Vagina (tissue), 2 donors: ENCODE measurements at places on chromosomes 6 and 20.

DNA sequence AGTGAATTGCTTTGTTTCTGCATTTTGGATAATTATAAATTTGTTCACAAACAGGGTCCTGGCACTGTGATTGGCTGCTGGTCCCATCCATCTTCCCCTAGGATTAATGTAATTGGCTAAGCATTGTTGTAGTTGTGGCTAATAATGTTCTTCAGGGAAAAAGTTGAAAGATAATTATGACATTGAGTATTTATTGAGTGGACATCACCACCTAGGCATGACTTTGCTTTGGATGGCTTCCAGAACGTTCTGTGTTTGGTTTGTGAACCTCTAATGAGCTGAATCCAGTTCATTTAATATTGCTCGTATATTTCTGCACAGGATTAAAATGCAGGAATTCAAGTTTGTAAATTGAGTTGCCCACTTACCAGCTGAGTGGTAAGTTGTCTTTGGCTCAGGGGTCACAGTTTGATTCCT, 55.1 kb downstream of the ARID1B start:
- DNase-seq = no peak

DNA sequence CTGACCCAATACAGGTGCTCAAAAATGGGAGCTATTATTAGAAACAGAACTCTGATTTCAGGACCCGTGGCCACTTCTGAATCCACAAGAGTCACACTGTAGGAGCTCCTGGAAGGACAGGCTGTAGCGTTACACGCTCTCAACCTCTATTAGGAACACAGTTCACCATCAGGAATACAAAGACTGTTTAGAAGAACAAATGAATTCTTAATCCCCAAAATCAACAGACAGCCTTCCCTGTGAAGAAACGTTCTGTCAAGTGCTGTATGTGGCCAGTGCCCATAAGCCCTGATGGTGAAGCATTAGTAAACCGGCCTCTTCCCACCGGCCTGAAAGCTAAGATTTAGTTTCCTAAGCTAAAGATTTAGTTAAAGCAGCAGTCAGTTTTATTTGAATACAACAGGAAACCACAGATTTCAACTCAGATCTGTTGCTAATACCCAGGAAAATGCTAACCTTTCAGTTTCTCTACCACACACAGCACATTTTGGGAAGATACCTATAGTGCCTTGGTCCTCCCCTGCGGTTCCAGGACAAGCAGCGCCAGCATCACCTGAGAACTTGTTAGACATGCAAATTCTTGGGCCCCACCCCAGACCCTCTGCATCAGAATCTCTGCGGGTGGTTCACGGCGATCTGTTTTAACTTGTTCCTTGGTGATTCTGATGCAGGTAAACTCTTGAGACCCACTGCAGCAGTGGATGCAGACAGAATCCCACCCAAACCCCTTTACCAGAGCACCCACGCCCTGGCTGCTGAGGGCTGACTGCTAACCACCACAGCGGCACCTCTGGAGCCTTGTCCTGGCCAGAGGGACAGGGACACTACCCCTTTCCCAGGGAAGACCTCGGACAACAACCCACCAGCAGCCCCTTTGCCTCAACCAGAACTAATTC, 33.4 kb downstream of the MTRES1 start:
- DNase-seq = no peak

GRCh38 chr6:50998905-50999304, 180.2 kb downstream of the TFAP2B start:
- no peak for DNase-seq

DNA sequence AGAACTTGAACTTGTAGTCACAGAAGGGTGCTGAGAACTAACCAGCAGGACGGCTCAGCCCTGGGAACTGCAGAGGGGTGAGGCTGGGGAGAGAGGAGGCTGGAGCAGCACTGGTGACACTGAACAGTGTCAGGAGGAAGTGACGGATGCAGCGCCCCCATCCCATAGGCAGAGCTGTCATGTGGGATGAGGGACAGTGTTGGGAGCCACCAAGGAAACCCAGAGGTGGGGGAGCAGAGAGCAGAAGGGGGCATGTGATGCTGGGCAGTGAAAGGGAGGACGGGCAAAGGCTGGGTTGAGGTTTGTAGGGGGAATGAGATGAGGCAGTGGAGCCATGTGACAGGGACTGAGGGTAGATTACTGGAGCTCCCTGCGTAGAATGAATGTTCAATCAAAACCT, 2.1 kb downstream of the HLA-DPB1 start:
- no peak for DNase-seq

DNA sequence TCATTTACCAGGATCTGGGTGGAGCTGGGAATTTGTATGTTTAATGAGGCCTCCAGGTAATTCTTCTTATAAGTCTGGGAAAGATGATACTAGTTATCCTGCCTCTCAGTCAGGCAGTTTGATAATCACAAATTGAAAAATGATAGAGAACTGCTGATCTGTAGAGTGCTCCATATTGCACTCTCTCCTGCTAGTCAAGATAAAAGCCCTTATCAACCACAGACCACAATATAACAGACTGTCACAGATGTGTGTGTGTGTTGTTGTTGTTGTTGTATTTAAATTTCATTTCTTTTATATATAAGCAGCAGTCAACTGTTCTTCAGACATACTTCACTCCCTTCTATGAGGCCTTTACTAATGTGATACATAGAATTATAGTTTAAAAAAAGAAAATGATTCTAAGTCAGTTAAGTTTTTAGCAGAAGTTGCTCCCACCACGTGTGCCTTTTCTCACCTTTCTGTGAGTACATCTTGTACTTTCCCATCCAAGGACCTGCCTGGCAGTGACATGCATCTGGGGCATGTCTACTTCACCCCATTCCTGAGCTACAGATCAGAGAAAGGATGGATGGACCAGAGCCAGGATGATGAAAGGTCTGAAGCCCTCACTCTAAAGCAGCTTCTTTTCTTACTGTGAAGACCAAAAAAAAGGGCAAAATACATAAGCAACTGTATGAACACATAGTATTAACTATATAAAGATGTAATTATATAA, 29.8 kb downstream of the TENT5A start:
- DNase-seq = no peak

DNA sequence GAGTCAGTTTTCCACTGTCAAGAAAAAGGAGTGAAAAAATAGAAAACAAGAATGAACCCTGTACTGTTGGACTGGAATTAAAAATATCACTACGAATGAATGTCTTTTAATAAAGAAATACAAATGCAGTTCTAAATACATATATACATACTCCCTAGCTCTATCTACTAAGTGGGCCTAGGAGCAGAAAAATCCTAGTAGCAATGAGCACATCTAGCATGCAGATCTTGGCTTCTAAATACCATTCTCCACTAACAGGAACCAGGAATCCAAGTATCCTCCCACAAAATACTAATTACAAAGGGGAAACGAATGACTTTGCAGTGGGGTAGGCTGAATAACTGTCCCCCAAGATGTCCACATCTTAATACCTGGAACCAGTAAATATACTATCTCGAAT, 25.4 kb downstream of the SEC63 start:
- no peak for DNase-seq

- DNase-seq = no peak
These were observed 18.0 kb downstream of the TFEB start for GRCh38 chr6:41717392-41717736.

GRCh38 chr6:14399635-14400034, 282.1 kb downstream of the CD83 start:
- no peak for DNase-seq

GRCh38 chr6:85432554-85432953, 17.3 kb upstream of the NT5E start:
- no peak for DNase-seq

DNA sequence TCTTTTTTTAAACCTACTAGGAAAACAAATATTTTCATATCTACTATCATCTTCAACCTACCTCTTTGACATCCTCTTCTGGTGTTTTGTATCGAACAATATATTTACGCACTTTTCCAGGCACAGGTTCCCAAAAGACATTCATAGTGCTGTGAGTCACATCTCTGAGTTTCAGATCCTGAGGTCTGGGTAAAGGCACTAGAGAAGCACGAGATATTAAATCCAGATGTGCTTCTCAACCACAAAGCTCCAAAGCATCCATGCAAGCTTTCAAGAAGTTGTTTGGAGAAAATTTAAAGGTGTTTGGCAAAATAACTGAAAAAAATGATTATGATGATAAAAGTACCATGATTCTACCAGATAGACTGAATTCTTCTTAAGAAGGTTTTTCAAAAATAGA, 62.7 kb downstream of the COL12A1 start:
- no peak for DNase-seq

- DNase-seq = no peak
These were observed 467.5 kb downstream of the PRKN start for GRCh38 chr6:162260027-162260426.

DNA sequence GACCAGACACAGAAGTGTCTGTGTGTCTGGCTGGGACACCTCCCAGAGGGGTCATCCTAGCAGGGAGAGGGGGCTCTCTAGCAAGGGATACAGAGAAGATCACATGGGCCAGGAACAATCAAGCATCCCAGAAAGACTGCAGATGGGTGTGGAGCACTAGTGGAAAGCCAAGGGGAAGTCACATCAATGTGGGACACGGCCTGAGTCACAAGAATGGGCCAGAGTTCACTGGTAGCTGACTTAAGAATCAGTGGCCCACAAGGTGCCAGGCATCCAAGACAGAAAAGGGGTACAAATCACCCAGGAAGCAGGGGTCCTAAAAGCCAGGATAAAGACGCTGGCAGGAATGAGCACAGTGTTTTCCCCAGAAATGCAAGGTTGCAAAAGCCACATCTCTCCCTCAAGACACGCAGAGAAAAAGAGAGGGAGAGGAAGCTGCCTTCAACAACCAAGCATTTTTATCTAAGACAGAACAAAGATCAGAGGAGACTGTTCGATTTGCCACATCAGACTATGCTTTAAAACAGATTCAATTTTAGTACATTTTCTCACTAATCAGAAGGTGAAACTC, 113.6 kb upstream of the DST start:
- no peak for DNase-seq

DNA sequence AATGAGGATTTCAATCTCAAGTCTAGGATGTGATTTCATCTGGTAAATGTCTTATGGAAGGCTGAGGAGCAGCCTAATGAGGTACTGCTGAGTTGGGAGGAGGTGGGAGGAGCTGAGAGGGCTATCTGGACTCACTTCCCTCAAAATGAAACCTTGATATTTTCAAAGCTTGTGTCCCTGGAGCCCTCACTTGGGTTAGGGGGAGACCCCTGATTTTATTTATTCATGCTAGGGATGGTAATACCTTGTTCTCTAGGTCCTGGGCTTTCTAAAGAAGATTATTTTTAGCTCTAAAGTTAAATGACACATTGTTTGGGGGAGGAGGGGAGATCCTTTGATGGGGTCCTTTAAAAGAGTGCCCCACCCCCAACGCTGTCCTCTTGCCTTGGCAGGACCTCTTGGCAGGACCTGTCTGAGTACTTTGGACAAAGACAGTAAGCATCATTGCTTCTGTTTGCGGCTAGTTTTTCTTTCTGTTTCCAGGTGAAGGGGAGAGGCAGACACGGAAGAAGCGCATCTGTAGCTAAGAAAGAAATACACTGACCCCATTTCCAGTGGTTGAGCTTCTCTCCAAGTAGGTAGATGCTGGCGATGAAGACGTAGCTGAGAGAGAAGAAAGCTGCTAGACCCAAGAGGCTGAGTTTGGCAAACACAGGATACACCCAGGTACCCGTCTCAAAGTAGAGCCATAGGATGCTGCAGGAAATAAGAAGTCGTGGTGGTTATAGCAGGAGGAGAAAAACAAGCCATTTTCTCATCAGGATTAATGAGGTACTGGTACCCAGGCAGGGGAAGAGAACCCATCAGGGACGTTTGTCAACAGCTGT, 55.6 kb downstream of the ADTRP start:
- no peak for DNase-seq

- DNase-seq = no peak
These were observed 46.3 kb downstream of the BTBD9 start for GRCh38 chr6:38593409-38593808.

- DNase-seq = no peak
These were observed 27.9 kb upstream of the POPDC3 start for GRCh38 chr6:105207524-105208269.

DNA sequence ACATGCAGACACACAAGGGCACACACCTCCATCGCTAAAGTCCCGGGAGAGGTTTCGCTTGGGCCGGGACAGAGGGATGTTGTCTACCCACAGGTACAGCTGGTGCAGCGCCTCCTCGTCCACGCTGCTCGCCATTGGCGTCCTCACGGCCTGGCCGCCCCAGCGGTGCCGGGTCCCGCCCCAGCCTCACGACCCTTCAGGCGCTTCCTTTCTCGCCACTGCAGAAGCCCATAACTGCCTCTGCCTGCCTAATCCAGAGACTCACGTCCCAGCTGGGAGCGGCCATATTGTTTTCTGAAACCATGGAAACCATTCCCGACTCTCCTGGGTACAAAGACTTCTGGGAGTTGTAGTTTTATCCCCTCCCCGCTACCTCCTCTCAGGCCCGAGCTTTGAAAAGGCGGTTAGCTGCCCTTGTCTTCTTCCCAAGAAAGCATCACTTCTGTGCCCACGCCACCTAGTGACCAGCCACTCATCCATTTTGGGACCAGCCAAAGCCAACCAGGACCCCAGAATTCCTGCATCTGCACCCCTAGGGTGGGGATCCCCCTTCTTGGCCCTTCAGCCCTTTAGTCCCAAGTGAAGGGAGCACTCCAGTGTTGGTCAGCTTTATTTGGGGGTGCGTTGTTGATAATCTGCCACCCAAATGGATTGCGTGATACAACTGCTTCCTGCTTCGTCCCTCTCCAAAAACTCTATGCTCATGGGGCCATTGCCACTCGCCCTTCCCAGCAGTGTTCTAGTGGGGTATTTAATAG, at the start of gene SPEF1:
Gene SPEF1, minus strand, starts transcription at position 296 of the 758 bp plus-strand sequence. Its CDS starts 161 bp downstream, at position 135.
- DNase-seq = no peak

DNA sequence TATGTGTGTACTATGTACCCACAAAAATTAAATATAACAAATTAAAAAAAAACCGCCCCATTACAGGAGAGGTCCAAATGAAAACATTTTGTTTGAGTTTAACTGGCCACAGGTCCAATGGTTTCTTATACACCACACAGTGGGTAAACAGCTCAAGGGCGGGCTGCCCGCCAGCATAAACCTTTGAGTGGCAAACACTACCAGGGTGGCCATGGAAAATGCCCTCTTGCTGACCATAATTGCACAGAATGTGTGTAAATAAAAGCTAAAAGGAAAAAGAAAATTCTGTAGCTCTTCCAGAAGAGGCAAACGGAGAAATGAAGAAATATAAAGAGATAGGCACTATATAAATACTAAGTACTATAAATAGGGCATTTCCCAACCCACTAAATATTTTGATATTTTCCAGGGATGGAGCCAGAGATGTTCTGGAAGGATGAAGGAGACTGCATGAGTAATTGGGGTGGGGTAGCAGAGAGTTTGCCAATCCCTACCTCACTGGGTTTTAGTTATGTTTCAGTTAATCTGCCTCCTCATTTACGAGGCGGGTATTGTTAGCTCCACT, 1.1 kb upstream of the CDC5L start:
- DNase-seq = no peak

DNA sequence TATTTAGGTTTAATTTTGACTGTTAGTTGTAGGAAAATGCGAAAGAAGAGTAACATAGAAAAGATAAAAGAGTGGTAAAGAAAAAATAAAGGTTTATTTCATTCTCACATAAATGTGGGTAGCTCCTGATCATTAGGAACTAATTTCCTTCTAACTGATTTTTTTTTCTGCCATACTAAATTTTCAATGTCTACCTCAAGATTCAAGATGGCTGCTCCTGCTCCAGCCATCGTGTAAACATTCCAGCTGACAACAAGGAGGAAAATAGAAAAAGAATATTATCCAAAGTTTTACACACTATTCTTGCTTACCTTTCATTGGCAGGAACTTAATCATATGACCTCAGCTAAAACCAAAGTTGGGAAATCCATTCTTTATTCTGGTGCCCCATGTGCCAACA, 488.2 kb downstream of the LMBRD1 start:
- DNase-seq = no peak
